ENCODE measurements at places on chromosomes 12 and 14.

DNA sequence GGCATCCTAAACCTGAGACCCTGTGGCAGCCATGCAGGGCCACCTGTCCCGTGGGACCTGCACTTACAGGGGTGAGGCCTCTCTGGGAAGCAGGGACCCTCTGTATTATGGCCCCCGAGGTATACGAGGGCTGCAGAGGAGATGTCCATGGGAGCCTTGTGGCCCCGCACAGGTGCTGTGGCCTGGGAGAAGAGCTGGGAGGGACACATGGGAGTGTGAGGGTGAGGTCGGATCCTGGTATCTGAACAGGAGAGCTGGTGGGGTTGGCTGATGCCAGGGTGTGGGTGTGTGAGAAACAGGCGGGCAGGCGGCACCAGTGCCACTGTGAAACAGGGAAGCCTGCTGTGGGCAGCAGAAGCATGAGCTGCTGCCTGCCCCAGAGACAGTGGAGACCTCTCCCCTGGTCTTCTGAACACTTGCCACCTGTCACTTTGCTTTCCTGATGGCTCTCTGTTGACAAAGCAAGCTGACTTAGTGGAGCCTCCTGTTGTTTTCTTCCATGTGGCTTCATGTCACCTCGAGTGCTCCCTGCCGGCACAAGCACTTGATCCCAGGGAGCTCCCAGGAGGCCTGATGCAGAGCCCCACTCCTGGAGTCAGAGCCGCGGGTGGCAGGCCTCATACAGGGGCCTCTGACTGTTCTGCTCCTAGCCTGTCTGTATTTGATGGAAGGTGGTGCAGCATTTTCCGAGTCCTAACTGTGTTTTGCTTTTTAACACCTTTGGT lies 19.8 kb upstream of the AMN start:
- peak; percentile 73 for DNase-seq

DNA sequence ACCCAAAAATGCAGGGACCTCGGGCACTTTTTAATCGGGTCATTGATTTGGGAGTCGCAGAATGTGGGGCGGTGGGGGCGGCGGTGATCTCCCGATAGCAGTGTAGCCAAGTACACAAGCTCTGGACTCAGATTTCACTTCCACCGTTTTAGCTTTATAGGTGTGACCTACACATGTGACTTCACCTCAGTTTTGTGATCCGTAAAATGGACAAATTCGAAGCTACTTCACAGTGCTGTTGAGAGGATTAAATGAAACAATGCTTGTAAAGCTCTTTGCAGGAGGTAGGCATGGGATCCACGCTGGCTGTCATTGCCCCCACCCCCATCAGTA lies 478 bp downstream of the RITA1 start:
- DNase-seq = no peak

- DNase-seq = no peak
Observed at GRCh38 chr12:77189901-77190416, 124.6 kb upstream of the E2F7 start.

GRCh38 chr12:92769124-92769901 lies 66.5 kb downstream of the PLEKHG7 start:
- DNase-seq = no peak

DNA sequence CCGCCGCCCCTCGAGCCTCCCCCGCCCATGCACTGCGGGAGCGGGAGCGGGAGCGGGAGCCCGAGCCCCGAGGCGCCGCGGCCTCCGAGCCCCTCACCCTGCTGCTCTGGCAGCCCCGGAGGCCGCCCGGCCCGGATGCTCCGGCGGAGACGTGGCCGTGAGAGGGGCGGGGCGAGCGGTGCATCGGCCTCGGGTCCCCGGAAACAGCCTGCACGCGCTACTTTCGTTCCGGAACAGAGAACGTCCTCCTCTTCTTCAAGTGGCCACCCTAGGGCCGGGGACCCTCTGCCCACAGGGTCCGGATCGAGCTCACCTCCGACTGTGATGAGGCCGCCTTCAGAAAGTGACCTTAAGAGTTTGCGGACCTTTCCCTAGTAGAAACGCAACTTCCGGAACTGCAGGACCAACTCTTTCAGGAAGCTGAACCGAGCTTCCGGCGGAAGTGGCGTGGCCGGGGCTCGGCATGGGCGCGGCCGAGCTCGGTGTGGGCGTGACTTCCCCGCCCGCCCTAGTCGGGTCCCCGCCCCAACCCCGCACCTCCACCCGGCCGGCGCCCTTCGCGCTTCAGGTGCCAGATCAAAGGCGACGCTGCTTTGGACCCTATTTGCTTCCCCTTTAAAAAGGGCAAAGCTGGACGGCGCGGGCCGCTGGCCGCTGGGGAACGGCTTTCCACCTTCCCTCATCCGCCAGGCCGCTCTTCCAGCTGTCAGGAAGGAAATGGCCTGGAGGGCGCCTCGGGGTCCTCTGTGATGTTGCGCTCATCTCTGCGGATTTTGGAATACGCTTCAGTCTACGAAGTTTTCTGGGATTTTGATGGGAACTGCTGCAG lies at the start of gene GOLGA3:
GOLGA3 (minus strand) TSS at position 164 of the 829 bp plus-strand sequence. CDS start 6,741 bp downstream, outside the sequence.
- DNase-seq = peak; percentile 93

- no peak for DNase-seq
Observed at GRCh38 chr12:131085816-131086591, 132.3 kb downstream of the ADGRD1 start.

- DNase-seq = no peak
Observed at GRCh38 chr12:21416511-21417121, 20.8 kb upstream of the PYROXD1 start.

DNA sequence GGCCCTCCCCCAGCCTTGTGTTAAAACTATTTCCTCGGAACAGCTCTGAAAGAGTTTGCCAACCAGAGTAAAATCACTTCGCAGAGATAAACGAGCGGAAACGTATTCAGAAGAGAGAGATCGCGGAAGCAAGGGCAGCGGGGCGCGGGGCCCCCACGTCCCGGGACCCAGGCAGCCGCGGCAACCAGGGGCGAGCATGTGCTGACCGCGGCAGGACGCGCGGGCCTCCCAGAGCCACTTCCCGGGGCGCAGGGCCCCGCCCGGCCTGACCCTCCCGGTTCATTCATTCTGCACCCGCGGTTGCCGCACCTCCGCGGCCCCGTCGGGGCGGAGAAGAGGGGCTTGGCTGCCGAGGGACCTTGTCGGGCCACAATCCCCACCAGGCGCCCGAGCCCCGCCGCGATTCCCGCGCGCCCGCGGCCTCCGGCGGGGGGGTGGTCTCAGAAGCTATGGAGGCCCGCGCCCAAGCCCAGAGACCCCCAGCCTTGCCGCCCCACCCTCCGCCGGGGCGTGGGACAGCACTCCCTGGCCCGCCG lies 598 bp downstream of the UBE2N start:
- DNase-seq = no peak

GRCh38 chr14:91272341-91273272 lies 28.1 kb upstream of the GPR68 start:
- peak; percentile 72 for DNase-seq

DNA sequence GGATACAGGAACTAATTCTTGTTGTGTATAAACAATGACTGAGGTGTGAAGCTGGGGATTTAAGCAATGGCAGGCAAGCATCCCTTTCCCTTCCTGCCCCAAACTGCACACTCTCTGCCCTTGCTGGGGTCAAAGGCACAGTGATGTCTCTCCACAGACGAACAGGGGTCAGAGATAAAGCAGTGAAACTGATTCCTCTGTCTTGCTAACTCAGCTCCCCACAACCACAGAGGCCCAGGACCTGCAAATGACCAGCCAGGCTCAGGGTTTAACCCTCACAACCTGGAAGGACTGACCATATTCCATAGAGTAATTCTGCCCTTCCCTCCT lies 67.2 kb downstream of the CCDC88C start:
- DNase-seq = no peak

DNA sequence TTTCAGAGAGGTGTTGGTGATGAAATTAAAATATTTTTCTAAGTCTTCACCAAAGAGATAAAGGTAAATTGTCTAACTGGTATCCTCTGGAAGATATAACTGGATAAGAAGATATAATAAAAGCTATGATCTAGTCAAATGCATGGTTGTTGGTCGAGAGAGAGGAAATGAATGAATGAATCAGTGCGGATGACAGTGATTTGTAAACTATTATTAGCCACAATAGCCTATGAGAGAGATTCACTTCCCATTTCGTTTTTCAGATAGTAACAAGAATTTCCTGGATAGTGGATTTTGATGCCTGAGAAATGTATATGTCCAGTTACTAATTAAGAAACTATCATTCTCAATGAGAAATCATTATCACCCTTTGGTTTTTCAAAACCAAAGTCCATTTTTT lies 63.1 kb downstream of the HEATR5A start:
- DNase-seq = no peak

DNA sequence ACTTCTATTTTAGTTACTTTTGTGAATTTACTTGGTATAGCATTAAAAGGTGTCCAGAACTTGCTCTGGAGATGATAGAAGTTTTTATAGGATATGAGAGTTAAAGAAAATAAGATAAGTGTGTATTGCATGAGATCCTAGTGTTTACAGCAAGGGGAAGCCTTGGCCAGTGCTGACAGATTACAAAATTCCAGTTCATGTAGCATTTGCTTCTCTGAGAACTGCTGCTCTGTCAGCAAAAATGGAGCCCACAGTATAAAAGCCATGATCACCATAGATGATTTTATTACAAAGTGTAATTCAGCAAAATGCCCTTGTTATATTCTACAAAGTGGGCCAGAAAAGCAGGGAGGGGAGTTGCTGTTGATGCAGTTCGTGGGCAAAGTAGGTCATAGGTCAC lies 40.0 kb upstream of the ATF1 start:
- DNase-seq = no peak

GRCh38 chr12:78767264-78767981 lies 97.2 kb upstream of the SYT1 start:
- DNase-seq = no peak

All from NCI-H2107 (cell line).